ENCODE measurements at places on chromosomes 1 and 21. TPM values are rescaled to one million over a fixed set of nuclear protein-coding genes. Genes with fewer than 3 reads are reported as not detected.

HSPA6 gene
- 0.98 TPM for total RNA-seq

SPRR2B gene
- total RNA-seq: not detected

HES3 gene
- not detected for total RNA-seq

WDR26 gene
- total RNA-seq: 77.3 TPM

GUCA2B gene
- not detected for total RNA-seq

SLC1A7 gene
- total RNA-seq: not detected

DNA sequence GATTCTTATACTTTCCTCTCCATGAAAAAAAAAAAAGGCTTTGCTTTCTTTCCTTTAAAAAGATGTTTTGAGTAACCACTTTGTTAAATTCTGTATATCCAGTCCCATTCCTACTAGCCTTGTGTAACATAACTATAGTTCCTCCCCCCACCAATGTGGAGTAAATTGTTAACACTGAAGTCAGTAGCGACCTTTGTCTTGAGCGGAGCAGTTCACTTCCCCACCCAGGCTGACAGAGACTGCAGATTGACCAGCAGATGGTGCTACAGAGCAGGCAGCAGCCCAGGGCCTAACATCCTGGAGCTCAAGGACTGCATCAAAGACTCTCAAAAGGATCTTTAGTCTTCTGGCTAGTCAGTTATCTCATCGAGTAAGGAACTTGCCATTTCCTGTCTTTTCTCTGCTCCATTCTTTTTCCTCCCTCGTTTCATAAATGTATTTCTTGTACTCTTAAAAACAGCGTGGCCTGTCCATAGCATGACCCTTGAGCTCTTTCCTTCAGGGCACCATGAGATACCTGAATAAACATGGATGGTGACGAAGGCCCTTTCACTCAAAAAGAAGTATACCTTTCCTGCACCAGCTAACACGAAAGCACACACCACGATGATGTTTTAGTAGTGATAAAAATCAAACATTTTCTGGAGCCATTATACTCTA is 503.5 kb upstream of the PKN2 start:
- no peaks in the 10 kb centered on the region for H3K4me1 ChIP-seq
- H3K4me3 ChIP-seq: no peak overlapping the region
- no peak overlapping the region for H3K27ac ChIP-seq
- DNase-seq: no peak
- no peaks in the 10 kb centered on the region for H3K27me3 ChIP-seq
- no peaks in the 10 kb centered on the region for H3K36me3 ChIP-seq

GRCh38 chr1:10252508-10252907 is 42.1 kb downstream of the KIF1B start:
- no peaks in the 10 kb centered on the region for H3K27me3 ChIP-seq
- H3K27ac ChIP-seq: no peak overlapping the region
- no peak for DNase-seq
- H3K4me1 ChIP-seq: peaks cover 27% of the 10 kb centered on the region

- no peaks in the 10 kb centered on the region for H3K27me3 ChIP-seq
- H3K27ac ChIP-seq: no peak overlapping the region
- DNase-seq: no peak
- no peak overlapping the region for H3K4me3 ChIP-seq
- H3K36me3 ChIP-seq: no peaks in the 10 kb centered on the region
Measured at GRCh38 chr1:158101927-158102326, 78.8 kb upstream of the CD1D start.

DNA sequence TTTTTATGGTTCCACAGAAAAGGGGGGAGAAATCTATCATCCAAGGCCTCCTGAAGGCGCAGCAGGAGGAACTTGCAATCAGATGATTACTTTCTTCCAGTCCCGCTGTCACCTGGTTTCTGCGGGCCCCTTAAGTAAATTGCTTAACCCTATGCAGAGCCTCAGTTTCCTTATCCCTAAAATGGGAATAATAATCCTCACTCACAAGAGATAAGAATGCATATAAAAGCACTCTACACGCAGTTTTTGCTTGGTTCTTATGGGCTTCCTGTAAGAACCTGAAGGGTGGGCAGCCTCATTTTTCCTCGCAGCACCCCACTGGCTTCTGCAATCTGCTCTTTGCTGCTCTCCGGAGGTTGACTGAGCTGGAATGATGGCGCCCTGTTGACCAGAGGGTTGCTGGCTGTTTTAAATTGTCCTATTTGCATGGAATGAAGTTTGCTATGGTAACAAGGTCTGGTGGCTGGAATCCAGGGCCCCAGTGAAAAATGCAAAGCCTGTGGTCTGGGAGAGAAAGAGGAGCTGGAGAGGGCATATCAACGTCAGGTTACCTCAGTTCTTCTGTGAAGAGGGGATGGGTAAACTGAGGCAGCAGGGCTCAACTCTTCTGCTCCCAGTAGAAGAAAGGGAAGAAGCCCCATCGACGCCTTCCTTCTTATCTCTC is 1.0 kb upstream of the KAZN start:
- DNase-seq: no peak
- H3K4me1 ChIP-seq: peaks cover 27% of the 10 kb centered on the region
- no peaks in the 10 kb centered on the region for H3K27me3 ChIP-seq
- no peaks in the 10 kb centered on the region for H3K36me3 ChIP-seq
- peak overlapping the region; percentile 71 for H3K27ac ChIP-seq
- peak overlapping the region; percentile 60 for H3K4me3 ChIP-seq

DNA sequence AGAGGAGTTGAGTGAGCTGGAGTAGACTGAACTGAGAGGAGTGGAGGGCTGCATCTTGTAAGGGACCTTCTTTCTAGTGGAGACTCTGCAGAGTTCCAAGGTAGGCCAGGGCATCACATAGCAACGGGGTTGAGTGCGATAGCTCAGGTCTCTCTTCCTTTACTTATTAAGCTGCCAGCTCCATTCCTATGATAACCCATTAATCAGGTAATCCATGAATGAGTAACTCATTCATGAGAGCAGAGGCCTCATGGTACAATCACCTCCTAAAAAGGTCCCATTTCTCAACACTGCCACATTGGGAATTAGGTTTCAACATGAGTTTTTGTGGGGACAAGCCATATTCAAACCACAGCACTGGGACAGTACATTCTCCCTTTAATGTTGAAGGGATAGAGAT is 21.3 kb downstream of the VN1R5 start:
- no peak overlapping the region for H3K4me3 ChIP-seq
- no peaks in the 10 kb centered on the region for H3K27me3 ChIP-seq
- H3K36me3 ChIP-seq: no peaks in the 10 kb centered on the region
- H3K4me1 ChIP-seq: no peaks in the 10 kb centered on the region

DNA sequence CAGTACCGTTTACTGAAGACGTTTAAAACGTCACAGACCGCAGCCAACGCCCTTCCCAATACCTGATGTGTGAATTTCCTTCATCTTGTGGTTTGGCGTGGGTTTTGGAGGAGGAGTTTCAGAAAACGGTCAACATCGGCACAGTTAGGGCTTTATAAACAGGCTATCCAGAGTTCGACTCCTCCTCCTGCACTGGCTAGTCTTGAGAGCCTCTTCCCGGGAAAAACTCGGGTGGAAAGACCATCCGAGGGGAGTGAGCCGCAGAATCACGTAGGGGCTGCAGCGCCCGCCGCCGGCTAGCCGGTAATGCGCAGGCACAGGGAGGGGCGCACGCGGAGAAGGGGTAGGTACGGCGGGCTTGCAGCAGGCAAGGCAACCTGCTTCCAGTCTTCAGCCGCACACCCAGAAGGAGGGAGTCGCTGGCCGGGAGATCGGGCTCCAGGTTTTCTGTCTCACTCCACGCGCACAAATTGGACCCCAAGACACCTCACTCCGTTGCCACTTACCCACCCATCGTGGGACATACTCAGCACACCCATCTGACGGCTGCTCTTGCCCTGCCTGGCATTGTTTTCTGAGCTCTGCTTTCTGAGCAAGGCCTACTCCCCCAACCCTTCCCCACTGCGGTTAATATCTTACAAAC is 25.4 kb downstream of the SLC19A2 start:
- no peaks in the 10 kb centered on the region for H3K27me3 ChIP-seq
- no peak for DNase-seq
- H3K36me3 ChIP-seq: no peaks in the 10 kb centered on the region

- H3K36me3 ChIP-seq: no peaks in the 10 kb centered on the region
- H3K4me3 ChIP-seq: no peak overlapping the region
- no peak for DNase-seq
- H3K27ac ChIP-seq: no peak overlapping the region
- H3K27me3 ChIP-seq: no peaks in the 10 kb centered on the region
Measured at GRCh38 chr1:187891993-187892682, 1063.4 kb downstream of the PLA2G4A start.

DNA sequence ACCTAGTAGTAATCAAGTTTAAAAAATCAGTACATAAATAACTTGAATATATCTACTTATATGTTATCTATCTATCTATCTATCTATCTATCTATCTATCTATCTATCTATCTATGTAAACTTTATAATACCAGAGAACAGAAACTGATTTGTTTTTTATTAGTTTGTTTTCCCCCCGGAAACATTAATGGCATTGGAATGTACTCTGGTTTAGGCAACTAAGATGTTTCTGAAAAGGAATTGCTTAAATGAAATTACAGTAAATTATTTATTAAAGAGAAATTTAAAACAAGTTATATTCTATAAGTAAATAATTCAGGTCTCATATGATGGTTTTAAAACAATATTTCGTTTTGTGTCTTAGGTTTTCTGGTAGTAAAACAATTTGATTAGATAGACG is 681.0 kb upstream of the ADAMTS5 start:
- DNase-seq: no peak
- no peaks in the 10 kb centered on the region for H3K4me1 ChIP-seq
- no peaks in the 10 kb centered on the region for H3K27me3 ChIP-seq
- H3K4me3 ChIP-seq: no peak overlapping the region
- no peaks in the 10 kb centered on the region for H3K36me3 ChIP-seq

- no peaks in the 10 kb centered on the region for H3K36me3 ChIP-seq
- DNase-seq: no peak
- H3K27me3 ChIP-seq: no peaks in the 10 kb centered on the region
- H3K4me3 ChIP-seq: no peak overlapping the region
Measured at GRCh38 chr1:56397811-56398231, 181.5 kb downstream of the PLPP3 start.

DNA sequence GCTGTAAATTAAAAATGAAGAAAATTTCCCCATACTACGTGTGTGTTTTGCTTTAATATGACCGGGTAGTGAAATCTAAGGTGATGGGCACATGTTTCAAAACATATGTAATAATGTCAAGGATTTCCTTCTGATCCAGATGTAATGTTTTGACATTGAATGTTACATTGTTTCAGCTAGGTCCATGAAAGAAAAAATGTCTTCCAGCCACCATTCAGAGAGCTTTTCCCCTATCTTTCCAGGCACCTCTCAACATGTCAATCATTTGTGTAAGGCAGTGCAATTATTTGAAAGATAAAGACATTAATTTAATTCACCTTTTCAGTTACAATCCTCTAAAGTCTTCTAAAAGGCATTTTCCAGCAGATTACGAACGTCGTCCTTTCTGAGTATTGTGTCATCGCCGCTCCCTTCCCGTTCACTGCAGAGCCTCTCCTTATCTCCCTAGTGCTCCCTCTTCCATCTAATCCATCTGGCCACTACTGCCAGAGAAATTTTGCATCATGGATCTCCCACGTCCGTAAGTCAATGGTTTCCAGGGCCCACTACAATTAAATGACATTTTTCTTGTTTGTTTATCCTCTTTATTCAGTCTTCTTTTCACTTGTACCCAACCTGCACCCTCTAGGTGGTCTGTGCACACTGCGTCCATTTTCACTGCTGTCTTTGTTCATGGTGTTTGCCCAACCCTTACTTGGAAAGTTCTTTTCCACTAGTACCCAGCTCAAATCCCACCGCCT is 1.3 kb upstream of the VAMP3 start:
- H3K4me1 ChIP-seq: peaks cover 23% of the 10 kb centered on the region
- no peak overlapping the region for H3K4me3 ChIP-seq
- no peaks in the 10 kb centered on the region for H3K36me3 ChIP-seq
- DNase-seq: no peak
- no peak overlapping the region for H3K27ac ChIP-seq
- H3K27me3 ChIP-seq: no peaks in the 10 kb centered on the region

DNA sequence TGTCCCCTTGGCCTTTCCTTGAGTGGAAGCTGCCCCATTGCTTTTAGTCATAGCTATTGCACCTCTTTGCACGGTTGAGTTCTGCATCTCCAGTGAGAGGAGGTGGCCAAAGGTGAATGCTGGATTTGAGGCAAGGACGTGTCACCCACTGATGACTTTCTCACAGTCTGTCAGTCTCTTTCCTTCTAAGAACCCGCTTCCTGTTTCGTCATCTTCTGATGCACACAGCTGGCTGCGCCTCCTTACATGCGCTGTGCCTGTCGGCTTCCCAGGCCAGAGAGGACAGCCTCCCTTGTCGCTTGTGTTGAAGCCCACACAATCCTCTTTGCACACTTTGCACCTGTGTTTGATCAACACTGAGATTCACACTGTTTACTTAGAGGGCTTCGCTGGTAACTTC is 41.8 kb upstream of the PWP2 start:
- no peak overlapping the region for H3K27ac ChIP-seq
- no peaks in the 10 kb centered on the region for H3K27me3 ChIP-seq
- no peaks in the 10 kb centered on the region for H3K4me1 ChIP-seq
- peaks cover 27% of the 10 kb centered on the region for H3K36me3 ChIP-seq
- DNase-seq: no peak

GRCh38 chr1:221961532-221962292 is 219.8 kb upstream of the DUSP10 start:
- H3K27ac ChIP-seq: no peak overlapping the region
- H3K4me1 ChIP-seq: no peaks in the 10 kb centered on the region
- H3K4me3 ChIP-seq: no peak overlapping the region
- no peaks in the 10 kb centered on the region for H3K27me3 ChIP-seq
- no peaks in the 10 kb centered on the region for H3K36me3 ChIP-seq

All from vagina (tissue), 2 donors.